ENCODE measurements at places on chromosomes 7 and 10.

GRCh38 chr7:2436341-2437104 lies 33.1 kb downstream of the CHST12 start:
- DNase-seq: no peak

- no peak for DNase-seq
Observed at GRCh38 chr7:14739841-14740185, 162.7 kb downstream of the DGKB start.

DNA sequence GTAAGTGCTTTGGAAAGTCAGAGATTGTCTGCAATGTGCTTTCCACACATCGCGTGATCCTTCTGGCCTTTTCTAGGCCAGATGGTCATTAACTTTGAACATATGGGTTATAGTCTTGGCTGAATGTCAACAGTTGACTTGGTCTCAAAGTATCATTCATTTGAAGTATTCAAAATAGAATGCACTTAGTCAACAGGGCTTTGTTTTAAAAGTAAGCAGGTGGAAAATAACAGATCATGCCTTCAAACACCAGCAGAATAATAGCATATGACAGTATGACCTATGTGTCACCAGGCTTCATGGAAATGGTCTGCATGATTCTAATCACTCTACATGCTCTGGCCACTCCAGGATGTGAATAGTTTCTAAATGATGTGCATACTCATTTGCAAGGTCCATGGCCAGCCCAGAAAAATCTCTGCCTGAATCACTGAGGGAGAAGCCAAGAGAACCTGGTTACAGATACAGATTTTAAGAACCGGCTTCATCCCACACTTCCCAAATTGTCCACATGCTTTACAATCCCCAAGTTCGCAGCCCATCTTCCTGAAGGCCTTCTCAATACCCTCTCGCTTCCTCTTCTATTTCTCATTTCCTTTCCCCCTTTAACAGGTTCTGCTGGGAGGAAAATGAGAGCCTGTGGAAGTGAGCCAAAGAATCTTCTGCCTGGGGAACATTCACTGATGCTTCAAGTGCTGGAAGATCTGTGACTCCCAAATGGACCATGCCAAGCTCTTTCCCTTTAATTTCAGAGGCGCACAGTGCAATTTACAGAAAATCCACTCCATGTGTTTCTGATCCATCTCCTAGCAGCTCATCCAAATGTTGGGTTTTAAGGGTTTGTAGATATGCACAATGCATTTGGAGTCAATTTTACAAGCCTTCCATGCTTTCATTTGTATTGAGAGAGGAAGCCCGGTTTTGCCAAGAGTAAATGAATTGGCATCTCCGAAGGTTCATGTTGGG lies 122.8 kb upstream of the GDF10 start:
- DNase-seq: no peak

DNA sequence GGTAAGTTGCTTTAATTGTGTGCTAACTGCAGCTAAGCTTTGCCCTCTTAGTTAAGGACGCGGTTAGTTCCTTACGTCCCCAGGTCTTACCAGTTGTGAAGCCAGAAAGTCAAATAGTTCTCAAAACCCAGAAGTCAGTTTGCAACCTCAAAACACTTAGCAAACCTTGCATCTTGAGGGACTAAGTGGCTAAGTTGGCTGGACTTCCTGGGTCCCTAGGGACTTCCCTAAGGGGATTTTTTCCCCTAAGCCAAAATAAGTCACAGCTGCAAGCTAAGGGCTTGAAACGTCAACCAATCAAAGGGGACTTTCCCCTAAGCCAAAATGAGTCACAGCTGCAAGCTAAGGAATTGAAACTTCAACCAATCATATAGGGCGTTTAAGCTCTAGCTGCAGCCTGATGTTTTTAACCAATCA lies 36.2 kb upstream of the HECW1 start:
- DNase-seq: peak; percentile 30

DNA sequence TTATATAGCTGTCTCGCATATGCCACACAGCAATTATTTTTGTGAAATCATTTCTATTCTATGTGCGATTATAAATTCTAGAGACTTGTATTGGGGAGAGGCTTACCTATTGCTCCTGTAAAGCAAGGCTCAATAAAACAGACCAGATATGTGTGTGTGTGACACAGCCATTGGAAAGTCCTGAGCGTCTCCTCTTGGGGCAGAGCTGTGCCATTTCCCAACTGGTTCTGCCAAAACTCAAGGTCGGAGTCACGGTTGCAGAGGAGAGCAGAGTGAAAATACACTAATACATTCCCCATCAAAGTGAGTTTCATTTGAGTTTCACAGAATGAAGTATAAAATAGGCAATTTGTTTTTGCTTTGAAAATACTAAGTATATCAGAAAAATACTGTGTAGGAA lies 567.4 kb upstream of the FZD8 start:
- no peak for DNase-seq
